LNCaP clone FGC (cell line): ENCODE measurements at places on chromosomes 2 and 18.

GRCh38 chr2:183678908-183679307 is 554.7 kb downstream of the NUP35 start:
- no peak for DNase-seq

- DNase-seq = no peak
Observed at GRCh38 chr2:102276549-102277201, 34.7 kb upstream of the IL1RL1 start.

DNA sequence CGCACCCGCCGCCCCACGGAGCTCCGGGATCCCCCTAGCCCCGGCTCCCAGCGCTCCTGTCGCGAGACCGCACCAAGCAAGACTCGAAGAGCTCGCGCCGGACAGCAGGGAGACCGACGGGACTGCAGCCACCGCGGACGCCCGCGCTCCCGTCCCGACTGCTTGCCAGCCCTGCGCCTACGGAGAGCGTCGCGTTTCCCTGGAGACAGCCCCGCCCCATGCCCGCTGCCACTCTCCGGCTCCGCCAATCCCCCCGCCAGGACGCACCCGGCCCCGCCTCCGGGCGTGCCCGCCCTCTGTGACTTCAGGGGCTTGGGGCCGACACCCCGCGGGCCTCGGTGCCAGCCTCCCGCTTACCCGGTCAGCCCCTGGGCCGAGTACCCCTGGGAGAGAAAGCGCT is at the start of gene ANKMY1:
Gene ANKMY1 (minus strand): TSS at position 181 of the 400 bp plus-strand sequence. CDS start 653 bp downstream, outside the sequence.
- DNase-seq = no peak

- DNase-seq = peak; percentile 1
Observed at GRCh38 chr2:119174216-119174992, 15.9 kb upstream of the C1QL2 start.

GRCh38 chr2:64283641-64284361 is 139.6 kb upstream of the PELI1 start:
- no peak for DNase-seq

DNA sequence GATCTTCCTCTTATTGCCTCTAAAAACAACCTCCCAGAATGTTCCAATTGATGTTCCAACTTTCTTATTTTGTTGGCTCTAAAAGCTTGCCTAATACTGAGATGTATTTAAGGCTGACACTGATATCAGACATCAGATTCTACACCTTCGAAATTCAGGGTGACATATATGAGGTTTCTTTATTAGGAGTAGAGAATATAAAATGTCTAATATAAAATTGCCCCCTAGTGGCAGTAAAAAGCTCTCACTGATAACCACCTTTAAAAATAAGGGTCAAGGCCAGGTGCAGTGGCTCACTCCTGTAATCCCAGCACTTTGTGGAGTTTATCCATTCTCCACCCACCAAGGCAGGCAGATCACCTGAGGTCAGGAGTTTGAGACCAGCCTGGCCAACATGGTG is 789.7 kb upstream of the SLC39A10 start:
- DNase-seq = no peak

DNA sequence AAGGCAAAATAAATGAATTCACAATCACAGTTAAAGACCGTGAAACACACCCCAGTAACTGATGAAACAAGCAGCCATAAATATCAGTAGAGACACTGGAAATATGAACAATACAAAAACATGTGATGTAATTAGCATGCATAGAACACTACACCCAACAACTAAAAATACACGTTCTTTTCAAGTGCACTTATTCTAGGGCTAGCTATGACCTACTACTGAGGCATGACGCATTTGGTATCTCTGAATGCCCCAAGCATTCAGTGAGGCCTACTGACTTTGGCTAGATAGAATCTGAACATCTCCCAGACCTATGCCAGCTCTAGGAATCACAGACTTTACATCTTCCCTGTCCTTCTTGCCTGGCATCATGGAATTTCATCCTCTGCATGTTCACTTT is 450.0 kb upstream of the ID2 start:
- no peak for DNase-seq

- no peak for DNase-seq
Observed at GRCh38 chr2:57453945-57454344, 592.7 kb upstream of the VRK2 start.

DNA sequence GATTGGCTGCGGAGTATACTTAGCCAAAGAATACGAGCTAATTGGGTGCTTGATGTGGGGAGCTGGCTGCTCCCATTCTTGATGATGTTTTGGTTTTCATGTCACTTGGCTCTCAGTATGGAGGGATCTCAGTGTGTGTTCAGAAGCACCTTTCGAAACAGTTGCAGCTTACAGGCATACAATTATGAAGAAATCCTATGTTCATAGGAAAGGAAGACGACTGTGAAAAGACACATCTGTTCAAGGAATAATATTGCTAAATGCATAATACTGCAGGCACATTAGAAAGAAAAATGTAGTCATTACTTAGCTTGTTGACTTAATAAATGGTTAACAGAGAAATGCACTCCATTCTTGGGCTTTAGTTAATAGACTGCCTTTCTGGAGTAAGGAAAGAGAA is 4.1 kb downstream of the LRRC30 start:
- DNase-seq = no peak

- no peak for DNase-seq
Observed at GRCh38 chr18:939166-939565, 34.5 kb downstream of the ADCYAP1 start.

DNA sequence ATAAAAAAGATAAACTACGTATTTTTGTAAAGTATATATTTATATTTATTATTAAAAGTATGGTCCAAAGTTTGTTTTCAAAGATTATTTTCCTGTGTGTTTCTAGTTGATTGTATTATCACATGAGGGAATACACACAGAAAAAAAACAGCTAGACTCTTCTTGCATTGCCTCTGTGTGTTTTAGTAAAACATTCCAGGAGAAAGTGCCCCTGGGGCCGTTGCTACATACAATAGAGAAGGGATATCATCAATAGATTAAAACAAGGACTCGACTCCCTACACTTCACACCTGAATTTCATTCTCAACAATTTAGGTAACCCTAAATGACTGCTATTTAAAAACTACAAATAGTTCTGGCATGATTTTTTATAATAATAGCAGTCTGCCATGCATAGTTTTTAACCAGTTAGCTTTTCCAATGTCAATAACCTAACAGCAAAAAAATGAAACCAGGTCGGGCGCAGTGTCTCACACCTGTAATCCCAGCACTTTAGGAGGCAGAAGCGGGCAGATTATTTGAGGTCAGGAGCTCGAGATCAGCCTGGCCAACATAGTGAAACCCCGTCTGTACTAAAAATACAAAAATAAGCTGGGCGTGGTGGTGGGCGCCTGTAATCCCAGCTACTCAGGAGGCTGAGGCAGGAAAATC is 171.3 kb downstream of the DNAH6 start:
- DNase-seq = no peak

- no peak for DNase-seq
Observed at GRCh38 chr18:25469489-25469888, 117.5 kb upstream of the ZNF521 start.

DNA sequence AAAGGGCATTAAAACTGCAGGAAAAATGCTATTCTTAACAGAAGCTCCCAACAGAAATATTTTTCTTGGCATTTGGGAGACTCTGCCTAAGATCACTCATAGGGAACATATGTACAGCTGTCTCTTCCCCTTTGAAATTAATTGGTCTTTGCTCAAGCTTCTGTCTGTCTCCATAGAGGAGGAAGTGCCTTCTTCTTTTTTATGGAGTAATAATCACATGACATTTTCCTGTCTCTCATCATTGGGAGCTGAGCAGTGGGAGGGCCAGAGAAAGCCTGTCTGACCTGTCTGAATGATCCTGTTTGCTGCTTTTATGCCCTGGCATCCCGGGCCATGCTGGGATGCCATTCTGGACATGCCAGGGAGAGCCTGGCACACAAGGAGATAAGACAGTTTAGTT is 145.6 kb downstream of the AQP4 start:
- peak; percentile 37 for DNase-seq

DNA sequence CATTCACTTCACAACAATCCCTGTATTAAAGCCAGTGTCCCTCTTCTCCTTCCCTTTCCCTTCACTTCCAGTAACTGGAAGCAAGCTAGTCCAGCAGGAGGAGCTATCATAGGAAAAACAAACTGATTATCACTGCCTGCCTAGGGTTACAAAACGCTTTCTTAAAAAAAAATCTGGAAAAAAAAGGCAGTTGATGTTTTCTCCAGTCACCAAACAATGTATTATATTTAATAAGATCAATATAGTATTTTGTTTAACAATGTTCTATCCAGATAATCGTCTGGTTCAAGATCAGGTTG is 78.8 kb upstream of the ITGB6 start:
- no peak for DNase-seq

DNA sequence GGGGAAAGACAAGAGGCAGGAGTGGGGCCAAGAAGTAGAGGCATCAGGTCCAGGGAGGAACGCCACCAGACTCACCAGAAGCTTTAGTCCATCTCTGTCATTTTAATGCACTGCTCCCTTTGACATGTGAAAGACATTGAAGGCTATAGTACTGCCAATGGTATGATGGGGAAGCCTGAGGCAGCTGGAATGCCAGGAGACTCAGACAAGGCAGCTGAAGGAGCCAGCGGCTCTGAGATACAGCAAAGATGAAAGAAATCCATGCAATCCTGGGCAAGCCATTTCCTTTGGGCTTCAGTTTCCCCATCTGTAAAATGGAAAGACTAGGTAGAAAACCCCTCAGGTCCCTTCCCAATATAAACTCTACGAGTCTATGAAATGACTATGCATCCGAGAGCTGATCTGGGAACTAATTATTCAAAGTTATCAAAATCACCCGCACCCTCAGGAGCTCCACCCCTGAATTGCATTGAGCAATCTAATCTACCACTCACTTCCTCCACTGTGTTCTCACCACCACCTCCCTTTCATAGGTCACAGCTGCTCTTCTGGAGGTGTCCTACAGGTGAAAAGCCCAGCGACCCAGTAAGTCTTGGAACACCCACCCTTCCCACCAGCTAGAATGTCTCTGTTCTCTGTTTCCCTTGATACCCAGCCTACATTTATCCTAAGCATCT is 3.1 kb downstream of the CXCR2 start:
- no peak for DNase-seq

- no peak for DNase-seq
Observed at GRCh38 chr2:15665067-15665942, 73.6 kb downstream of the DDX1 start.
